Memory B cell (primary cell): ENCODE measurements at places on chromosomes 4 and X.

GRCh38 chr4:5995901-5996623 lies 22.2 kb downstream of the C4orf50 start:
- DNase-seq = no peak

GRCh38 chr4:7190691-7191545 lies 1.4 kb upstream of the SORCS2 start:
- DNase-seq = no peak

DNA sequence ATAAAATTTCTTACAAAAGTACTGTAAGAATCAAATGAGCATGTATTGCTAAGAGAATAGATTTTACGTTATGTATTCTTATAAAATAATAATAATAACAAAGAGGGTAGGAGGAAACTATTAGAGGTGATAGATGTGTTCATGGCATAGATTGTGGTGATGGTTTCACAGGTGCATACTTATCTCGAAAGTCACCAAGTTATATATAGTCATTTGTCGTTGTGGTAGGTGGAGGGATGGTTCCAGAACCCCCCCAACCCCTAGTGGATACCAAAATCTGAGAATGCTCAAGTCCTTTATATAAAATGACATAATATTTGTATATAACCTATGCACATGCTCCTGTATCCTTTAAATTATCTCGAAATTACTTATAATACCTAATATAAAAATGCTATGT lies 36.7 kb upstream of the H2AZ1 start:
- DNase-seq = no peak

DNA sequence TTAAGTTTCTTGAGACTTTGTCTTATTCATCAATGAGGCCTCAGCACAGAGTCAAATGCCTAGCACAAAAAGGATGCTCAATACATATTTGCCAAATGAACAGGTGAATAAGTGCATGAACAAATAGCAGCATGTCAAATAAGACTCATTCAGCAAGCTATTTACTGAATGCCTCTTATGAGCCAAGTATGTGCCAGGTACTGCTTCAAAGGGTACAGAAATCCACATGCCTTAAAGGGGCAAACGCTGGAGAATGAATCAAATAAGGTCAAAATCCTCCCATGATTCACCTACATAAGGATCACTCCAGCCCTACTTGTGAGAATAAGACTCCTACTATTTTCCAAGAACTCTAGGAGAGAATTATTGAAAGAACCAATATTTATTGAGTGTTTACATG lies 260.2 kb upstream of the CPEB2 start:
- no peak for DNase-seq

GRCh38 chr4:109821185-109821584 lies 5.6 kb downstream of the GAR1 start:
- no peak for DNase-seq

- DNase-seq = no peak
These were observed 60.9 kb downstream of the AASDH start for GRCh38 chr4:56326363-56326762.

- no peak for DNase-seq
These were observed 19.4 kb downstream of the RBM10 start for GRCh38 chrX:47164420-47164819.

DNA sequence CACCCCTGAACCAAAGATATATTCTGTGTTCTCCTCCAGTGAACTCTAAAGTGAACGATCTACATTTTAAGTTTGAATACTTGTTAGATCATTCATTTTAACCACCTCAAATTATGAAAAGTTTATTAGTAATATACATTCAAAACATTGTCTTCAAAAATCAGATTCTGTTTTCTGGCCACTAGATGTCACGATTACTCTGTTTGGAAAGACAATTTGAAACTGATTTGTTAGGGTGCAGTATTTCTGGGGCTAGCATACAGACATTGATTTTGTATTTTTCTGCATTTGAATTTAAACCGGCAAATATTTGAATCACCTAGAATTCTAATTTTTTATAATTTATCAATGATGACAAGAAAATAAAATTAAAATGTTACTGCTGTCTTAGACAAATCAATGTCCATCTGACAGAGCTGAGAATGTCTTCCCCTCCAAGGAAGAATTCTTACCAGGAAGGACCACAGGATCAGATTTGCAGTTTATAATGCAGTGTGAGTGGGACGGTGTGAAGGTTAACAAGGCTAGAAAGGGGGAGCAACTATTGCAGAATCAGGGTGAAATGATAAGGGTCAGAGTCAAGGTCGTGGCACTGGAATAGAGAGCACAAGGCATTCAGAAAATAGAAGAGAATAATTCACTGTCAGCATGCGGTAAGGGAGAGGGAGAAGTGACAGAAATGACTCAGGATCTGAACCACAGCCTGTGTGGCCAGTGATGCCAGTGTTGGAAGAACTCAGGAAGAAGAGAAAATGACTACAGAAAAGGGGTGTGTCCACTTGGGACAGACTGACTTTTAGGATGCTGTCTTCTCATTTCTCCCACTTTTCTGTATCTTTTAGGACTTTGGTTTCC lies 91.6 kb downstream of the ANXA10 start:
- DNase-seq = no peak

GRCh38 chr4:114250439-114250891 lies 271.0 kb upstream of the ARSJ start:
- no peak for DNase-seq

DNA sequence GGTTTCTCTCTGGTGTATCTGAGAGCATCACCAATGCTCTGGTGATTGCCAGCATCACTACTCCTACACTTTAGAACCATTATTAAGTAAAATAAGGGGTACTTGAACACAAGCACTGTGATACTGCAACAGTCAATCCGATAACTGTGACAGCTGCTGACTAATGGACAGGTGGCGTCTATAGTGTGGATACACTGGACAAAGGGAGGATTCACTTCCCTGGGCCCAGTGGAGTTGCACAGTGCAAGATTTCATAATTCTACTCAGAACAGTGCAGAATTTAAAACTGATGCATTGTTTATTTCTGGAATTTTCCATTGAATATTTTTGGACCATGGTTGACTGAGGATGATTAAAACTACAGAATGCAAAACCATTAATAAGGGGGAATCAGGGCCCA lies 97.8 kb downstream of the SHROOM3 start:
- DNase-seq = no peak

- DNase-seq = no peak
These were observed 825.8 kb upstream of the LCORL start for GRCh38 chr4:18847249-18847890.

DNA sequence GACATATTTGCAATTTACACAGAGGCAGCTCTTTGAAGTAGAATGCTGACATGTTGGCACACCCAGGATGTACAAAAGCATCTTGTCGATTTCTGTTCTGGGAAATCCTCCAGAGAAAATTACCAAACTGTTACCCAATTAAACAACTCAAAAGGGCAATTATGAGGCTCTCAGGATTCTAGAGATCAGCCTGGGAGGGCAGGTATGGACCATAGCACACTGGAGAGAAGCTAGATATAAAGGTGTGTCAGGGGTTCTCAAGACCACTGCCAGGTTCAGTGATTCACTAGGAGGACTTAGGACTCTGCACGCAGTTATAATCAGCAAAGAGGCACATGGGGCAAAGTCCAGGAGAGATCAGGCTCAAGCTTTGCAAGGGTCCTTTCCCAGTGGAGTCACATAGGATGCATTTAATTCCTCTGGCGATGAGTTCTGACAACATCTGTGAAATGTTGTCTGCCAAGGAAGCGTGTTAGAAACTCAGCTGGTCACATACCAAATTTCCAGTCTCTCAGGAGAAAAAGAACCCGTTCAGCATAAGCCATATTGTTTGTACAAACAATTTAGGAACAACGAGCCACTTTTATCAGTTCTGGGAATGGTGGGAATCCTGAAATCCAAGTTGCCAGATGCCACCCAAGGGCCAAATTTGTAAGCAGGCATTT lies 100.8 kb downstream of the SYTL5 start:
- DNase-seq = no peak
